ENCODE measurements at places on chromosomes 11 and 22. TPM values are rescaled to one million over a fixed set of nuclear protein-coding genes. Genes with fewer than 3 reads are reported as not detected.

Gene TMEM109
- total RNA-seq, result 25.3 TPM

Gene AHNAK
- 944 TPM for total RNA-seq

Gene MOGAT2
- not detected for total RNA-seq

Gene ISX
- total RNA-seq, result not detected

Gene TEX12
- total RNA-seq, result not detected

Gene SLC1A2
- total RNA-seq, result 3.3 TPM

Gene IGSF9B
- 0.15 TPM for total RNA-seq

Gene TEF
- total RNA-seq, result 9.5 TPM

Gene GTSE1
- total RNA-seq, result 0.50 TPM

Gene IGLL1
- total RNA-seq, result not detected

Gene GLYAT
- not detected for total RNA-seq

Gene KIAA1671
- total RNA-seq, result 0.17 TPM

Gene HPS4
- 30.6 TPM for total RNA-seq

Gene RGL4
- total RNA-seq, result under 0.01 TPM

Gene ARHGEF12
- total RNA-seq, result 101 TPM

Gene SAA4
- total RNA-seq, result not detected

Gene ZBTB16
- total RNA-seq, result under 0.01 TPM

Gene OR56A1
- under 0.01 TPM for total RNA-seq

Gene PLAAT5
- total RNA-seq, result not detected

Gene FGF4
- total RNA-seq, result not detected

Gene OR52E8
- total RNA-seq, result not detected
